Activated CD4-positive, alpha-beta T cell treated with anti-CD3 and anti-CD28 coated beads, Interleukin-2, amount 10 ng/mL, durations not matched to agents 24 days and 14 days (primary cell): ENCODE measurements at places on chromosomes 4 and X. TPM values are rescaled to one million over a fixed set of nuclear protein-coding genes. Genes with fewer than 3 reads are reported as not detected.

GRCh38 chrX:155666741-155667140 lies 54.0 kb upstream of the TMLHE start:
- no peak for DNase-seq
- H3K4me1 ChIP-seq: no peaks in the 10 kb centered on the region
- no peak overlapping the region for H3K27ac ChIP-seq
- no peaks in the 10 kb centered on the region for H3K27me3 ChIP-seq

Gene TCEAL7
- not detected in 2 replicates for total RNA-seq

DNA sequence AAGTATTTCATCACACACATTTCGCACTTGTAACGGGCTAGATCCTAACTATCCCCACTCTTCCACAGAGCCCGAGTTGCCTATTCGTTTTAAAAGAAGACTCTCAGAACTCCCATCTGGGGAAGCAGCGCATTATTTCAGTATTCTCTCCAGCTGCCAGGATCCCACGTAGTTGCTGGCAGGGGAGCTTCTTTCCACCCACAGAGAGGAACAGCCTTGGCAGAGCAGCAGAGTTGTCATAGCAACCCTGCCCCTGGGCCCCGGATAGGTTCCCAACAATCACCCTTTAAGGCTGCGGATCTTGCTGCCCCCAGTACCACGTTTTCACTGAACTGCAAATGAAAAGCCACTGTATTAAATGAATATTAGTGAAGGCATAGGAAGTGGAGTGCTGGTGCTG lies 106.7 kb downstream of the GPM6A start:
- no peaks in the 10 kb centered on the region for H3K36me3 ChIP-seq
- DNase-seq: no peak
- no peaks in the 10 kb centered on the region for H3K27me3 ChIP-seq
- H3K4me1 ChIP-seq: no peaks in the 10 kb centered on the region
- H3K27ac ChIP-seq: no peak overlapping the region
- H3K4me3 ChIP-seq: no peak overlapping the region

Gene AMOT
- total RNA-seq: 2.5 TPM in 2 replicates

DNA sequence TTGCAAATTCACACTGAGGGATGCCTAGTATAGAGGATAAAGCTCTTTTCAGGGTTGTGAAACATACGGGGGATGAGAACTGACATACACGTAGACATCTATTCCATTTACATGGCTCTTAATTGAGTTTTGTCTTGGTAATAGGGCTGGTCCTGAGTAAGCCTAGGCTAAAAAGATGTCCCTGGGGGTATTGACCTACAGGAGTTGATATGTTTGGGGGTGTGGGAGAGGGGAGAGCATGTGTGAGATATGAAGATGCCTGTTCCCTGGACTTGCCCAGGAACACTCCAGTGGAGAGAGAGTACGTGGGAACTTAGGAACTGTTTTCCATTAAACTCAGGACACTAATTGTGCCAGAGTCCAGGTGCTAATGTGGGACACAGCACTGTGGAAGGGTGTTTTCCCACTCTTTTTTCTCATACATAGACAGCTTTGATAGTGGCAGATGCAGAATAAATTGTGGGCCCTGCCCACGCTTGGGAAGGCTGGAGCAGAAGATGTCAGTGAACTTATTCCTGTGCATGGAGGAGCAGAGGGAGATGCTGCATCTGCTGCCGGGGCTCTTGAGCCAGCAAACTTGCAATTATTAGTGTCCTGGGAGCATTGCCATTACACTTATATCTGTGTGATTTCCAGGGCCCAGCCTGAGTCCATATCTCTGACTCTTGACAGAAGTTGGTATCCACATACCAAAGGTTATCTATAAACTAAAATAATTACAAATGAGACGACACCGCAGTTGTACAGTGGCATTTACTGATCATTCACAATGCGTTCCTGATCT lies 20.7 kb downstream of the SYNPO2 start:
- no peak overlapping the region for H3K4me3 ChIP-seq
- DNase-seq: no peak
- H3K27ac ChIP-seq: no peak overlapping the region
- peaks cover 20% of the 10 kb centered on the region for H3K27me3 ChIP-seq
- no peaks in the 10 kb centered on the region for H3K4me1 ChIP-seq
- no peaks in the 10 kb centered on the region for H3K36me3 ChIP-seq

- H3K27me3 ChIP-seq: no peaks in the 10 kb centered on the region
- no peak overlapping the region for H3K4me3 ChIP-seq
- no peak for DNase-seq
- H3K27ac ChIP-seq: no peak overlapping the region
- no peaks in the 10 kb centered on the region for H3K36me3 ChIP-seq
Measured at GRCh38 chr4:23973308-23973855, 83.5 kb upstream of the PPARGC1A start.
